Aorta (tissue), 5 donors: ENCODE measurements at places on chromosomes 5 and 9. TPM values are rescaled to one million over a fixed set of nuclear protein-coding genes. Genes with fewer than 3 reads are reported as not detected.
A peak's percentile ranks its signal among the peaks of the same experiment; 100 is the strongest.

DNA sequence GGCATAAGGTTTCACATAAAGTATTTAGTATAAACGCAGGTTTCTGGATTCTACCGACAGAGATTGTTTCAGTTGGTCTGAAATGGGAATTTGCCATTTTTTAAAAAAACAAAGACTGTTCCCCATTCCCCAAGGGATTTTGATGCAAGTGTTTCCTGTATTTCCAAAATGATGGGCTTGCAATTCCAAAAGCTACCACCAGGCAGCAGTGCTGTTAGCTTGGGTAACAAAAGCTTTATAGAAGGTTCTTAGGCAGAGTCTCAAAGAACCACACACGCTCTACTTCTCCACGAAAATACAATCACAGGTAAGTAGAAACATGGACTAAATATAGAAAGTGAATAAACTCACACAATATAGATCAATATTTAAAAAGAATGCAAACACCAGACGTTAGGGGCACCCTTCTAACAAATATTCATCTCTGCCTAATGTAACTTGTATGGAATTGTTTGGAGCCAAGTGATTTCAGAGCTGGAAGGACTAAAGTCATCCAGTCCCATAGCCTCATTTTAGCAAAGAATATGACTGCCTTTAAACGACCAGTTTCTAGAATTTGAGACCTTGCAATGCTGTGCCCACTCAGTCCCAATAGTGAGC, 154.3 kb downstream of the SPOCK1 start:
- DNase-seq: no peak
- H3K4me1 ChIP-seq: no peaks in the 10 kb centered on the region
- no peak overlapping the region for H3K27ac ChIP-seq
- no peaks in the 10 kb centered on the region for H3K27me3 ChIP-seq
- no peaks in the 10 kb centered on the region for H3K36me3 ChIP-seq
- no peak overlapping the region for H3K4me3 ChIP-seq

PTPRD gene
- total RNA-seq: 49.2 TPM

DNA sequence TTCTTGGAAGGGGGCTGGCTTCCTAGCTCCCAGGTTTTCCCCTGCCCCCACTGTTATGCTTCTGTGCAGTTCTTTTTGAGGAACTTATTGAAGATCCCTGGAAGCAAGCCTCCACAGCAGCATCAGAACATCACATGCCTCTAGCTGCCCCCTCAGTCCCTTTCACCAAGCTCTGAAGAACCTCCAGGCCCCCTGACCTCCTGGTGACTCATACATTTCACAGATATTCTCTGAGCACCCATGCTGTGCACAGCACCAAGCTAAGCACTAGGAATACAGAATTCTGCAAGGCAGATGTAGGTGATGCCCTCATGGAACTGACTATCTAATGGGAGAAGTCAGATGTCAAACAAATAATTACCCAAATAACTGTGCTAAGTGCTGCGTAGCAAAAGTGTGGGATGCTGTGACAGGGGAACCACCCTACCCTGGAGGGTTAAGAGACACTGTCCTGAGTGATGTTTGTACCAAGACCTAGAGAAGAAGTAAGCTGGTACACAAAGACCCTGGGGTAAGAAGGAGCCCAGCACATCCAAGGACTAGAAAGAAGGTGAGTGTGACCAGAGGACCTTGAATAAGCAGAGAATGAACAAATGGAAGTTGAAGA, 213.7 kb upstream of the NR4A3 start:
- H3K27me3 ChIP-seq: no peaks in the 10 kb centered on the region
- no peaks in the 10 kb centered on the region for H3K36me3 ChIP-seq
- no peaks in the 10 kb centered on the region for H3K4me1 ChIP-seq
- H3K27ac ChIP-seq: no peak overlapping the region

SLC36A2 gene
- total RNA-seq: not detected

DNA sequence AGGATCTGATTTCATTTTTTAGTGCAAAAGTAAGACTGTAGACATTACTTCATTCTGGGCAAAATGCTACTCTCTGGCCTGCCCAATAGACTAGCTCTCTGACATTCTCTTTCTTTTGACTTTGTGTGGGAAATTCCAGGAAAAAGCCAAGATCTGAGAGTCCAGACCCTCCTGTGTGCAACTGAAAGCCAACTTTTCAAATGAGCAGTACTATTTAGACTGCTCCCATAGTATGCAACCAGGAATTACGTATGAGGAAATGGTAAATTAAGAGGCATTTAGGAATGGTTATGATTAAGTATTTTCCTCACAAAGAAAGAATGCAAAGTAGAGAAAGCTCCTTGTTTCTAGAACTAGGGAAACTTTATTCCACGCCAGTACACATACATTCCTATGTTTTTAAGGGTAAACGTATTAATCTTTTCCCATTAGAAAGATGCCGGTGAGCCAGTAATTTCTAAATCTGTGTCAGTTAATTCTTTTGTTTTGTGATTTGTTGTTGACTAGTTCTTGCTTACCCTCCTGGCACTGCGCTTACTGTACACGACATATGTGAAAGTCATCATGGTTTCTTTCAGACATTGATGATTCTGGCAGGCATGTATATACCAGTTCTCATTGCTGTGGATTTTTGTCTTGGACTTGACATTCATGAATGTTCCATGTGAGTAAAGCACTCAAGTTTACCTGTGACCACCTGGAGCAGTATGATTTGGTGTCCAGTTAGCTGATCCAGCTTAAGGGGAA, 56.0 kb downstream of the AOPEP start:
- no peak for DNase-seq
- H3K4me1 ChIP-seq: peaks cover 2% of the 10 kb centered on the region
- no peak overlapping the region for H3K4me3 ChIP-seq
- H3K27me3 ChIP-seq: no peaks in the 10 kb centered on the region
- H3K36me3 ChIP-seq: no peaks in the 10 kb centered on the region
- peak overlapping the region; percentile 98 for H3K27ac ChIP-seq

SPEF2 gene
- total RNA-seq: 4.4 TPM

- DNase-seq: no peak
- no peaks in the 10 kb centered on the region for H3K36me3 ChIP-seq
- H3K4me1 ChIP-seq: no peaks in the 10 kb centered on the region
- no peak overlapping the region for H3K4me3 ChIP-seq
- no peak overlapping the region for H3K27ac ChIP-seq
Observed at GRCh38 chr9:25814023-25814422, 135.8 kb upstream of the TUSC1 start.

DNA sequence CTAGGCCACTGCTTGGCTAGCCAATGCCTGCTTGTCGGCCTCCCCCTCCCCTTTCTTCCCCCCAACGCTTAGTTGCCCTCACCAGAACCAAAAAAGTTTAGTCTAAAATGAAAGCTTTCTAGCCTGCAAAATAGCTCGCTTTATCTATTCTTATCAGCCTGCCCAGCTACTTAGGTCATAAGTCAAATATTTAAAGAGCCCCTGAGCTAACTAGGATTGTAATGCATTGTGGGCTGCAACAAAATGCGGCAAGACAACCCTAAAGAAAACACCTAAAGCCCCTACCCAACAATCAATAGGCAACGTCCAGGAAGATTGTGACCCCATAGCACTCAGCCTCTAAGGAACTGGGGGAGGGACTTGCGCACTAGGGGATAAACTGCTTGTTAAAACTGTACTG, 38.6 kb upstream of the PCSK5 start:
- H3K4me3 ChIP-seq: no peak overlapping the region
- no peak overlapping the region for H3K27ac ChIP-seq
- H3K4me1 ChIP-seq: no peaks in the 10 kb centered on the region
- no peak for DNase-seq

FSD1L gene
- 4.6 TPM for total RNA-seq

GRCh38 chr9:108081112-108081511, 591.5 kb upstream of the KLF4 start:
- no peaks in the 10 kb centered on the region for H3K27me3 ChIP-seq
- no peak for DNase-seq
- no peak overlapping the region for H3K4me3 ChIP-seq
- H3K36me3 ChIP-seq: no peaks in the 10 kb centered on the region

DNA sequence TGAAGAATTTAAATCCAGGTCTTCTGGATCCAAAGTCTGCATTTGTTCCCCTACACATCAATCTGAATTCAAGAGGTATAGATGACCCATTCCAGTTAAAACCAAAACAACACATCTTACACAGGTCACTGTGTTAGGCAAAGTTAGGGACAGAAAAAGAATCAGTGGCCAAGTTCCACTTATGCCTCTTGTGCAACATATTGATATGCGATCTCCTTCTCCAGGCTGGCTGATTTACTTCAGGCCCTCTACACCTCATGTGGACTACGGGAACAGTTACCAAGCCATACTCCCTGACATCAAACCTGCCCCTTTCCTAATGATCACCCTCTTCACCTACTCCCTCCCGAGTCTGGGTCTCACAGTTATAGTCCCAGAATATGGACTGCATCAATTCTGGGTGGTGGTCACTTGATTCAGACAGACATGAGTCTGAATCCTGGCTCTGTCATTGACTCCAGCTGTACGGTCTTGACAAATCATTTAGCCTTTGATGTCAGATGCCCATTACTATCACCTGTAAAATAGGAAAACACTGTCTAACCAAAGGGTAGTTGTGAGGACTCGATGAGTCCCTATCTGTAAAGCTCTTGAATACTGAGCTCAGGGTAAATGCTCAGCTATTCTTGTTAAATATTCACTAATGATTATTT, 26.0 kb downstream of the GOLGA1 start:
- H3K4me1 ChIP-seq: no peaks in the 10 kb centered on the region
- no peak for DNase-seq
- H3K27me3 ChIP-seq: no peaks in the 10 kb centered on the region
- no peaks in the 10 kb centered on the region for H3K36me3 ChIP-seq
- H3K4me3 ChIP-seq: no peak overlapping the region

GRCh38 chr9:97985058-97985861, 2.1 kb downstream of the ANP32B start:
- DNase-seq: peak; percentile 79
- no peaks in the 10 kb centered on the region for H3K27me3 ChIP-seq
- H3K36me3 ChIP-seq: no peaks in the 10 kb centered on the region
- peak overlapping the region; percentile 98 for H3K4me3 ChIP-seq

- H3K36me3 ChIP-seq: no peaks in the 10 kb centered on the region
- no peaks in the 10 kb centered on the region for H3K4me1 ChIP-seq
- no peak overlapping the region for H3K27ac ChIP-seq
Observed at GRCh38 chr5:31385774-31386537, 145.9 kb downstream of the DROSHA start.

- H3K27ac ChIP-seq: no peak overlapping the region
- no peaks in the 10 kb centered on the region for H3K4me1 ChIP-seq
- no peak overlapping the region for H3K4me3 ChIP-seq
Observed at GRCh38 chr5:9627541-9627940, 2.6 kb downstream of the TAS2R1 start.

DNA sequence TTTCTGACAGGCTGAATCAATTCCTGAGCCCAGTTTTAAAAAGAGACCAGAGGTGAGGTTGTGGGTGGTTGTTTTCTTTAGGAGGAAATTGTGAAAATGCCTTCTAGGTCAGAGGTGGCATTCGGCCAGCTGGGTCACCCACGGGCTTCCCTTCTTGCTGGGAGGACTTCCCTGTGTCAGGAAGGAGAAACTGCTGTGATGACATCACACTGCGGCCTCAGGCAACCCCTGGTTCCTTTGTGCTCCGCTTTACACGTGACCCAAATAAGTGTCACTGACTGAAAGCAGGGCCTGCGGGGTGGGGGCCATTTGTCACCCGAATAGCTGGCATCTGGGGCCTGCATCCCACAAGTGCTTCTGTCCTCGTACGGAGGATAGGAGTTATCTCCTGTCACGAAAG, 39.7 kb downstream of the FABP6 start:
- DNase-seq: peak; percentile 90
- H3K4me3 ChIP-seq: no peak overlapping the region
- no peaks in the 10 kb centered on the region for H3K27me3 ChIP-seq
- no peak overlapping the region for H3K27ac ChIP-seq
- no peaks in the 10 kb centered on the region for H3K4me1 ChIP-seq
- no peaks in the 10 kb centered on the region for H3K36me3 ChIP-seq

- peaks cover 3% of the 10 kb centered on the region for H3K4me1 ChIP-seq
- H3K36me3 ChIP-seq: no peaks in the 10 kb centered on the region
- no peak overlapping the region for H3K27ac ChIP-seq
- no peaks in the 10 kb centered on the region for H3K27me3 ChIP-seq
- no peak overlapping the region for H3K4me3 ChIP-seq
Observed at GRCh38 chr5:93676704-93677103, 64.7 kb downstream of the POU5F2 start.

DNA sequence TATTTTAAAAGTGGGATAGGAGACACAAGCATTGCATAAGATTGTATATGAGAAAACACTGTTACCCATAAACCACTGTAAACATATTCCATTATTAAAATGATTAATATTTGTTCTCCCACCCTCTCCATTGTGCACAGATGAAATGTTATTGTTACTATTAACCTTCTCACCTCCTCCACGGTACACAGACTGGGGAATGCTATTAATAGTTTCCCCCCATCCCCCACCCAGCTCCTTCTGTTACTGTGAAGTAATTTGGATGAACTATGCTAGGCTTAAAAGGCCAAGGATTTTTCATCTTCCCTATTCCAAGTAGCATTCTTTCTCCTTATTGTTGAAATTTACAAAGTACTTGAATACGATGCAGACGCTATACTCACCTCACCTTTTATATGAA, 91.4 kb downstream of the JAKMIP2 start:
- H3K4me3 ChIP-seq: no peak overlapping the region
- no peaks in the 10 kb centered on the region for H3K27me3 ChIP-seq
- H3K27ac ChIP-seq: no peak overlapping the region
- no peak for DNase-seq

- H3K4me3 ChIP-seq: peak within 1 kb of the TSS; percentile 86
- H3K27ac ChIP-seq: peak within 1 kb of the TSS; percentile 82
- no peaks in the 10 kb centered on the region for H3K27me3 ChIP-seq
- no peaks in the 10 kb centered on the region for H3K36me3 ChIP-seq
Observed at GRCh38 chr5:151758430-151759241, at the start of gene ATOX1. Gene ATOX1 (minus strand): TSS chr5:151758631. CDS start chr5:151758551, 80 bp downstream.

DNA sequence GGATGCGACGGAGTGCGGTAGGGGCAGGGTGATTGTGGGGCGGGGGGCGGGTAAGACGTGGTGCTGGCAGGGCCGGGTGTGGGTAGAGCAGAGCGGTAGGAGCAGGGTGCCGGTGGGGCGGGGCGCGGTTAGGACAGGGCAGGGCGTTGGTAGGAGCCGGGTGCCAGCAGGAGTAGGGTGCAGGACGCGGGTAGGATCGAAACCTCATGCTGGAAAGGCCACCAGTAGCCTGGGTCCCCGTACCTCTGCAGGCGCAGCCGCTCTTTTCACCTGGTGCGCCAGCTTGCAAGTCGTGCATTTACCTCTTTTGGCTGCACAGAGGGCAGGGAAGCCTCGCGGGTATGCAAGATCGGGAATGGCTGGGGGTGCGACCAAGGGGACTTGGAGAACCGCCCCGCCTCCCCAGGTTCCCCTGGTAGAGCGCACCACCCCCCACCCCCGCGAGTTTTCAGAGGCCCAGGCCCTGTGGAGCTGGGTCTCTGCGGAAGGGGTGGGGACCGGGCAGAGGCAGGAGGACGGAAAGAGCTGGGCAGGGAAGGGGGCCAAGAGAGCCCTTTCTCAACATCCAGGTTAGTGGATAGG, 104.8 kb upstream of the SIMC1 start:
- no peaks in the 10 kb centered on the region for H3K4me1 ChIP-seq
- H3K36me3 ChIP-seq: no peaks in the 10 kb centered on the region
- H3K27ac ChIP-seq: no peak overlapping the region
- no peaks in the 10 kb centered on the region for H3K27me3 ChIP-seq

ADGRD2 gene
- not detected for total RNA-seq

SPINK6 gene
- total RNA-seq: not detected
